ENCODE measurements at places on chromosomes 4 and X.

GRCh38 chrX:130167040-130167439 lies 1.4 kb upstream of the AIFM1 start:
- no peak for DNase-seq

DNA sequence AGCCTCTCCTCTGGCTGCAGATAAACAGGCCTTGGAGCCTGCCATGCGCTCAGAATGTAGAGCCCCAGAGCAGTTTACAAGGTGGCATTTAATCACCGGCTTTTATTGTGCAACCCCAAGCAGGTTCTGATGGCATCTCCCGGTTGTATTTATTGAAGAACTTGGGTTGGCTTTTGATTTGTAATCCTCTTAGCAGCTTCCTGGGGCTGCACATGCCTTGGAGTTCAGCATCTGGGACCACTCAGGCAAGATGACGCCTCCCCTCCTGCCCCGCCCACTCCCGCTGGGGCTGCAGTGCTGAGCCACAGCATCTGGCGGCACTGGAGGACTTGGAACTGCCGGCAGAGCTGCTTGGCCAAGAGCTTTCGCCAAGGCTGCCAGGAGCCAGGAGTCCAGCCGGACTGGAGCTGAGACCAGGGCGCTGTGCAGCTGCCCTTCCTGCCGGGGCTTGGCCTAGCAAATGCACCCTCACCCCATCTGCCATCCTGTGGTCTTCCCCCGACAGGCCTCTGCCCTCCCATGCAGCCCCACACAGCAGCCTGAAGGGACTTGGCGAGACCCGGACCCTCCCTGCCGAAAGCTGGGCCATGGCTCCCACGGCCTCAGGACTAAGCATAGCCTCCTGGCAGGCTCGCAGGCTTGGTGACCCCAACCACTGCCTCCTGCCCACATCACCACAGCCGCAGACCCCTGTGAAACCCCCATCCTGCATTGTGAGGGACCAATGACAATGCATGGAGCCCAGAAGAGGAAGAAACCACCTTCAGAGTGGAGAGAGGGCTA lies 5.4 kb downstream of the HTRA3 start:
- peak; percentile 85 for DNase-seq

- no peak for DNase-seq
Observed at GRCh38 chr4:174423257-174423944, 98.9 kb downstream of the HPGD start.

DNA sequence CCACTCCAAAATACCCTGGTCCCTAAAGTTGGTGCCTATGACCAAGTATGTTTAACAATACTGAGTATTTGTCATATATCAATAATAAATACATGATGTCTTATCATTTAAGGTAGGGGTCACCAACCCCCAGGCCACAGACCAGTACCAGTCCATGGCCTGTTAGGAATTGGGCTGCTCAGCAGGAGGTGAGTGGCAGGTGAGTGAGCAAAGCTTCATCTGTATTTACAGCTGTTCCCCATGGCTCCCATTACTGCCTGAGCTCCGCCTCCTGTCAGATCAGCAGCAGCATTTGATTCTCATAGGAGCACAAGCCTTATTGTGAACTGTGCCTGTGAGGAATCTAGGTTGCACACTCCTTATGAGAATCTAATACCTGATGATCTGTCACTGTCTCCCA lies 126.2 kb downstream of the HNRNPD start:
- DNase-seq = no peak

DNA sequence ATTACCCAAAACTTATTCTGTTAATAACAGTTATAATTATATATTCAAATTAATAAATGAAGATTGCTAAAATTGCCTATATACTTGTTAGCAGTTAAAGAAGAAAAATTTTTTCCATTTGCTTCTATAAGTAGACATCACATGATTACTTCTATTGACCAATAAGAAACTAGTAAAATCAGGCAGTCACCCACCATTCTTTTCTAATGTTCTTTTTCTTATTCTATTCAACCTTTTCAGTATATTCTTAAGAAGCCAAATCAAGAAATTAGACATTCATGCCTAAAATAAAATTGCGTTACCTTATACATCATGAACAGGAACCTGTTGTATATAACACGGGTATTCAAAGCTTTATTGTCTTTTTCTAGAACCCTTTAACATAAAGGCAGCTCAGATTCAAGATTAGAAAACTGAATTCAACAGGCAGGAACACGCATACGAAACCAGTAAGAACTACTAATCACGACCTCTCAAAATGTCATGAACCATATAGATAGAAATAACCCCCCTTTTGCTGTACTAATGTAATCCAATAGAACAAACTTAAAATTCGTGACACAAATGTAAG lies 568.1 kb upstream of the DIPK2B start:
- no peak for DNase-seq

GRCh38 chrX:21638311-21638710 lies 19.8 kb downstream of the KLHL34 start:
- no peak for DNase-seq

Measured in glutamatergic neuron (in vitro differentiated cells).